Vagina (tissue), 2 donors: ENCODE measurements at places on chromosomes 4 and X. TPM values are rescaled to one million over a fixed set of nuclear protein-coding genes. Genes with fewer than 3 reads are reported as not detected.

GRCh38 chrX:11666952-11667685, 1.4 kb upstream of the ARHGAP6 start:
- no peak overlapping the region for H3K4me3 ChIP-seq
- H3K4me1 ChIP-seq, result no peaks in the 10 kb centered on the region
- DNase-seq, result no peak
- no peak overlapping the region for H3K27ac ChIP-seq

GRCh38 chr4:151344948-151345347, 19.5 kb upstream of the SH3D19 start:
- no peaks in the 10 kb centered on the region for H3K36me3 ChIP-seq
- no peaks in the 10 kb centered on the region for H3K27me3 ChIP-seq
- H3K27ac ChIP-seq, result no peak overlapping the region

DNA sequence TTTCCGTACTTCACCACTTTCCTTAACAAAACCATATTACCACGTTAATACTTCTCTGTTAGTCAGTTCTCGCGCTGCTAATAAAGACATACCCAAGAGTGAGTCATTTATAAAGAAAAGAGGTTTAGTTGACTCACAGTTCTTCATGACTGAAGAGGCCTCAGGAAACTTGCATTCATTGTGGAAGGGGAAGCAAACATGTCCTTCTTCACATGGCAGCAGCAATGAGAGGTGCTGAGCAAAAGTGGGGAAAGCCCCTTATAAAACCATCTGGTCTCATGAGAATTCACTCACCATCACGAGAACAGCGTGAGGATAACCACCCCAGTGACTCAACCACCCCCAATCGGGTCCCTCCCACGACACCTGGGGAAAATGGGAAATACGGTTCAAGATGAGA, 289.8 kb upstream of the CLNK start:
- H3K27me3 ChIP-seq, result no peaks in the 10 kb centered on the region
- H3K4me1 ChIP-seq, result no peaks in the 10 kb centered on the region
- DNase-seq, result no peak
- H3K36me3 ChIP-seq, result no peaks in the 10 kb centered on the region
- no peak overlapping the region for H3K27ac ChIP-seq
- no peak overlapping the region for H3K4me3 ChIP-seq

DNA sequence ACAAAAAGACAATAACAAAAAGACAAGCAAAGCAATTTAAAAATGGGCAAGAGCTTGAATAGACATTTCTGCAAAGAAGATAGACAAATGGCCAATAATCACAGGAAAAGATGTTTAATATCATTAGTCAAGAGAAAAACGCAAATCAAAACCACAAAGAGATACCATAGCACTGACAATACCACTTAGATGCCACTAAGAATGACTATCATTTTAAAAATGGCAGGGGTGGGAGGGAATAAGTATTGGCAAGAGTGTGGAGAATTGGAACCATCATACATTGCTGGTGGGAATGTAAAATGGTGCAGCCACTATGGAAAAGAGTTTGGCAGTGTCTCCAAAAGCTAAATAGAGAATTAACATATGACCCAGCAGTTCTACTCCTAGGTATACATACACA, 15.1 kb upstream of the EXOC1 start:
- no peak overlapping the region for H3K27ac ChIP-seq
- no peak overlapping the region for H3K4me3 ChIP-seq
- no peaks in the 10 kb centered on the region for H3K27me3 ChIP-seq
- no peaks in the 10 kb centered on the region for H3K36me3 ChIP-seq

GRCh38 chr4:139963708-139964107, 190.3 kb downstream of the MAML3 start:
- H3K27me3 ChIP-seq, result no peaks in the 10 kb centered on the region
- no peak overlapping the region for H3K4me3 ChIP-seq
- no peaks in the 10 kb centered on the region for H3K36me3 ChIP-seq
- no peak overlapping the region for H3K27ac ChIP-seq

DNA sequence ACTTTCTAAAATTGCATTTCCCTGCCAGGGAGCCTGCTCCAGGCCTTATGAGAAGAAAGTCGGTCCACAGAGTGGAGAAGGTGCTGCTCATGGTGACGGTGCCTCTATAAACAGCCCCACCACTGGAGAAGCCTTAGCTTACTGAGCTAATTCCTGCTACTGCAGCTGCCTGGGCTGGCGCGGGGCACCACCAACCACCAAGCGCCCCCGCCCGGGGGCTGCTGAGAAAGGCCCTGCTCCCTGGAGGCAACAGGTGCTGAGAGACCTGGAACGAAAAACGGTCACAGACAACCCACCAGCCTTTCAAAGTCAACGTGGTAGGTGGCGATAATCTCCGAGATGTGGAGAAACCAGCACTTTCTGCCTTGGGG, 2.9 kb downstream of the HCFC1 start:
- H3K27ac ChIP-seq, result peak overlapping the region; percentile 97
- no peaks in the 10 kb centered on the region for H3K27me3 ChIP-seq
- DNase-seq, result no peak
- H3K36me3 ChIP-seq, result peaks cover 6% of the 10 kb centered on the region

DNA sequence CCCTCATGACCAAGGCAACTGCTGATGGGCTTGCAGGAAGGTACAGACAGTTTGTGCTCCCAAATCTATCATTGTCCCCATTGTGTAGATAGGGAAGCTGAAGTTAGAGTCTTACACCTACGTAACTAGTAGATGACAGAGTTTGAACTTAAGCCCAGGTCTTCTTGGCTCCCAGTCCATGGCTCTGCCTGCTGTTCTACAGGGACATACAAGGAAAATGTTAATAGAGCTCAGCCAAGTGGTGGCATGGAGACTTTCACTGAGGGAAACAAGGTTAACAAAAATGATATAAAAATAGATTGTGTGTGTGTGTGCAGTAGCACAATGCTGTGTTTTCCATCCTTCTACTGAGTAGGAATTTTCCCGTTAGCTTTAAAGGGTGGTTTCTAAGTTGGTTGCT, 936.5 kb downstream of the RPA4 start:
- H3K4me1 ChIP-seq, result no peaks in the 10 kb centered on the region
- H3K36me3 ChIP-seq, result no peaks in the 10 kb centered on the region

Gene PCYT1B
- total RNA-seq, result not detected

Gene TMPRSS11A
- 26.0 TPM for total RNA-seq

Gene COL4A5
- total RNA-seq, result 36.3 TPM

Gene TREX2
- total RNA-seq, result 9.6 TPM
